ENCODE measurements at places on chromosomes 3 and 15. TPM values are rescaled to one million over a fixed set of nuclear protein-coding genes. Genes with fewer than 3 reads are reported as not detected.

The STRIT1 gene
- total RNA-seq = not detected

The FBXL2 gene
- total RNA-seq = 1.6 TPM

The CFAP20DC gene
- total RNA-seq = 1.6 TPM

The CCR2 gene
- total RNA-seq = 0.37 TPM

The CCR1 gene
- total RNA-seq = 1.3 TPM

The SAMMSON gene
- total RNA-seq = not detected

The RHOA gene
- 477 TPM for total RNA-seq

The SLC9A9 gene
- 7.4 TPM for total RNA-seq

The GOLGA8S gene
- 0.09 TPM for total RNA-seq

The PLA2G4D gene
- 0.18 TPM for total RNA-seq

The RARB gene
- 4.3 TPM for total RNA-seq
